Bronchial epithelial cell (primary cell): ENCODE measurements at places on chromosomes 16 and 17. TPM values are rescaled to one million over a fixed set of nuclear protein-coding genes. Genes with fewer than 3 reads are reported as not detected.

The DRC3 gene
- total RNA-seq, result under 0.01 and 0.13 TPM in 2 replicates

The RAMP2 gene
- total RNA-seq, result not detected in 2 replicates

The ERN1 gene
- 22.1 and 35.2 TPM in 2 replicates for total RNA-seq

The PMP22 gene
- 0.13 and 2.6 TPM in 2 replicates for total RNA-seq

The VEZF1 gene
- total RNA-seq, result 17.3 and 23.2 TPM in 2 replicates

The SLC5A2 gene
- under 0.01 TPM in 1 of 2 replicates, not detected in the other for total RNA-seq

The TMC5 gene
- 0.26 and 3.5 TPM in 2 replicates for total RNA-seq

The TLCD2 gene
- total RNA-seq, result 4.5 and 19.1 TPM in 2 replicates

The CES4A gene
- total RNA-seq, result 1.1 and 1.5 TPM in 2 replicates

The KRTAP1-1 gene
- not detected in 2 replicates for total RNA-seq

The SLX1B gene
- 4.2 and 18.2 TPM in 2 replicates for total RNA-seq

The RCVRN gene
- not detected in 2 replicates for total RNA-seq

The RND2 gene
- total RNA-seq, result under 0.01 and 0.38 TPM in 2 replicates

The ZNF689 gene
- 2.2 and 2.6 TPM in 2 replicates for total RNA-seq

The SNAI3 gene
- 0.26 TPM in 1 of 2 replicates, not detected in the other for total RNA-seq

The ADPRM gene
- total RNA-seq, result 14.1 and 20.5 TPM in 2 replicates

The GPS2 gene
- 22.4 and 35.7 TPM in 2 replicates for total RNA-seq

The CTRB1 gene
- total RNA-seq, result not detected in 2 replicates

The MT4 gene
- total RNA-seq, result not detected in 2 replicates

The TBC1D3C gene
- total RNA-seq, result 0.38 TPM in 1 of 2 replicates, not detected in the other

The EVPLL gene
- 10.3 and 14.6 TPM in 2 replicates for total RNA-seq

The KRTAP3-2 gene
- not detected in 2 replicates for total RNA-seq

The DHX58 gene
- total RNA-seq, result 4.4 and 5.0 TPM in 2 replicates

The OTOA gene
- not detected in 2 replicates for total RNA-seq

The TMEM88 gene
- total RNA-seq, result 0.64 TPM in 1 of 2 replicates, not detected in the other

The TAT gene
- not detected in 2 replicates for total RNA-seq

The KRT25 gene
- total RNA-seq, result not detected in 2 replicates

The PHOSPHO1 gene
- not detected in 2 replicates for total RNA-seq

The SAP30BP gene
- 58.4 and 65.0 TPM in 2 replicates for total RNA-seq

The TAC4 gene
- not detected in 2 replicates for total RNA-seq

The SLC2A4 gene
- total RNA-seq, result under 0.01 and 0.13 TPM in 2 replicates

The KRT35 gene
- not detected in 2 replicates for total RNA-seq

The CDT1 gene
- 0.26 TPM in 2 replicates for total RNA-seq
